ENCODE measurements at places on chromosomes 1 and 21.

GRCh38 chr1:238674316-238674715 lies 712.1 kb upstream of the CHRM3 start:
- no peak for DNase-seq

DNA sequence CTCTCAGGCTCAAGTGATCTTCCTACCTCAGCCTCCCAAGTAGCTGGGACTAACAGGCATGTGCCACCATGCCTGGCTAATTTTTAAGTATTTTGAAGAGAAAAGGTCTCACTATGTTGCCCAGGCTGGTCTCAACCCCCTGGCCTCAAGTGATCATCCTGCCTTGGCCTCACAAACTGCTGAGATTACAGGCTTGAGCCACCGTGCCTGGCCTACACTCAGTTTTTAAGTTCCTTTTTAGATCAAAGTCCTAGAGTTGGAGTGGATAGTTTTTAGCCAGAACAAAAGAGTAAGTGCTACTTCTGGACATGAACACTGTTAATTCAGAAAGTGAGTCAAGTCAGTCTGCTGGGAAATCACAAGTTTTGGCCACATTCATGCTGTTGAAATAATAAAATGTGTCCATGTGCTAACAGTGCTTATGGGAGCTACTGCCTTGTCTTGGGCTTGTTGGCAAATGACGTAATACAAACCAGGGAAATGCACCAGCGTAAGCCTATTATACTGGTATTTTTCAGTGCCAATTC lies 84.2 kb downstream of the NDUFS5 start:
- no peak for DNase-seq

DNA sequence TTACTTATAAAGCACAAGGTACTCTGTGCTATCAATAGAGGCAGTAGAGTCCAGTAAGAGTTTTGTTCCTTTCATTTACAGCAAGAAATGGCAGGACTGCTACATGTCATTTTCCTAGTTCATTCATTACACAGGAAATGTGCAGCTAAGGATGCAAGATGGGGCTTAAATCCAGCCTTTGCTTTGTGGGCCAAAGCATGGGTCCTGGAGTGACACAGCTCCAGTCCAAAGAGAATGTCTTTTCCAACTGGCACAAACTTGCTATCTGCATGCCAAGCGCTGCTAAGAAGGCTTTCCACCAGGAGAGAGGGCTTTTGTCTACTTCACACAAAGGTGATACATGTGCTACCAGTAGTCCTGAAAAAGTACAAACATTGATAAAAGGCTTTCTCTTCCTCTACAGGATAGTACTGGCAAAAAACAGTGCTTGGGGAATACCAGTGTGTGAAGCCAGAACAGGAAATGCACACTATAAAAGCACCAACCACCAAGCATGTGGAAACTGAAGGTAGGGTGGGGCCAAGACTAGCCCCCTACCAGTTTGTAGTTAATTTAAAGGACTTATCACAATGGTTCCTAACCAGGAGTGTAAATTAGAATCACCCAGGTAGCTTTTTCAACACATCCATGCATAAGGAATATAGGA lies 68.7 kb downstream of the ARID4B start:
- DNase-seq, result no peak

GRCh38 chr1:175750366-175751071 lies 7.1 kb upstream of the TNR start:
- DNase-seq, result no peak

- DNase-seq, result no peak
Measured at GRCh38 chr1:245248231-245248731, 93.5 kb downstream of the KIF26B start.

- DNase-seq, result no peak
Measured at GRCh38 chr1:172442843-172443565, 865 bp downstream of the PIGC start.
